Stimulated activated CD8-positive, alpha-beta memory T cell treated with anti-CD3 and anti-CD28 coated beads, Interleukin-4, amount 100 ng/mL, for 24 hours (primary cell): ENCODE measurements at places on chromosomes 3 and 15.

GRCh38 chr3:124812291-124813265 lies 74.6 kb downstream of the ITGB5 start:
- DNase-seq, result no peak

- no peak for DNase-seq
Measured at GRCh38 chr3:52436500-52437149, 8.3 kb downstream of the SEMA3G start.

- no peak for DNase-seq
Measured at GRCh38 chr3:9730657-9731205, 804 bp upstream of the BRPF1 start.

- DNase-seq, result no peak
Measured at GRCh38 chr3:12381199-12381598, 92.3 kb downstream of the PPARG start.

- DNase-seq, result peak; percentile 2
Measured at GRCh38 chr15:73052653-73053397, 562 bp downstream of the NEO1 start.

DNA sequence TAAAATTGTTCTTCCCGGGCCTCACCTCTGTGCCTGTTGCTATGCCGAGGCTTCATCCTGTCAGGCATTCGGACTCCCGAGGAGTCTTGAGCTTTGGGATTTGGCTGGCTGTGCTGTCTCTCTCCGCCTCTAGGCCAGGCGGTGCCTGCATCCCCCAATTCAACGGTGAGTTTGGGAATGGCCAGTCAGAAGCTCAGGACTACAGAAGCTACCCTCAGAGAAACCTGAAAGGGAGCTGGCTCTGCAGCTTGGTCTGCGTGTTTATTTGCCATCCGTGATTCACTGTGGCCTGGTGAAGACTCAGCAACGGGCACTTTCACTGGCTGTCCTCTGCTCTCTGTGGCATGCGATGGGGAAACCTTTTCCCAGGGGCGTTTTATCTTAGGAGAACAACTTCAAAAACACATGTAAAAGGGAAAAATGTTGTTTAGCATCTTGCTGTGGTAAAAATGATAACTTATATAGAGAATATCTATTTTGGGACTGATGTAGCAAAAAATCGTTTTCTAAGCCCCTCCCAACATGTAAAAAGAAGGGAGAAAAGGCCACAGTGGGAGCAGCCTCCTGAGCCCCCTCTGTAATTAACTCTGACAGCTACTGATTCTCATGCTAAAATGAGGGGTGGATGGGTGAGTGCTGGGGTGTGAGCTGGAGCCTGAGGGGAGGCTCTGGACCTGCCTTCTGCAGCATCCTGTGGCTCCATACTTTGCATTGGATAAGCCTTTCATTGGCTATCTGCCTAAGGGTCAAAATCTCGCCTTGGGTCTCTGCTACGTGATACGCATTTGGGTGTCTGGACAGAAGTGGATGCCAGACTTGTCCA lies 103.4 kb upstream of the KLHL25 start:
- DNase-seq, result no peak

GRCh38 chr15:72809329-72809728 lies 25.8 kb upstream of the ADPGK start:
- DNase-seq, result no peak

- no peak for DNase-seq
Measured at GRCh38 chr15:29451201-29451781, 181.7 kb upstream of the NSMCE3 start.

- no peak for DNase-seq
Measured at GRCh38 chr3:172608575-172608974, 85.3 kb upstream of the TNFSF10 start.

- peak; percentile 7 for DNase-seq
Measured at GRCh38 chr3:188439080-188439479, 285.1 kb downstream of the LPP start.

DNA sequence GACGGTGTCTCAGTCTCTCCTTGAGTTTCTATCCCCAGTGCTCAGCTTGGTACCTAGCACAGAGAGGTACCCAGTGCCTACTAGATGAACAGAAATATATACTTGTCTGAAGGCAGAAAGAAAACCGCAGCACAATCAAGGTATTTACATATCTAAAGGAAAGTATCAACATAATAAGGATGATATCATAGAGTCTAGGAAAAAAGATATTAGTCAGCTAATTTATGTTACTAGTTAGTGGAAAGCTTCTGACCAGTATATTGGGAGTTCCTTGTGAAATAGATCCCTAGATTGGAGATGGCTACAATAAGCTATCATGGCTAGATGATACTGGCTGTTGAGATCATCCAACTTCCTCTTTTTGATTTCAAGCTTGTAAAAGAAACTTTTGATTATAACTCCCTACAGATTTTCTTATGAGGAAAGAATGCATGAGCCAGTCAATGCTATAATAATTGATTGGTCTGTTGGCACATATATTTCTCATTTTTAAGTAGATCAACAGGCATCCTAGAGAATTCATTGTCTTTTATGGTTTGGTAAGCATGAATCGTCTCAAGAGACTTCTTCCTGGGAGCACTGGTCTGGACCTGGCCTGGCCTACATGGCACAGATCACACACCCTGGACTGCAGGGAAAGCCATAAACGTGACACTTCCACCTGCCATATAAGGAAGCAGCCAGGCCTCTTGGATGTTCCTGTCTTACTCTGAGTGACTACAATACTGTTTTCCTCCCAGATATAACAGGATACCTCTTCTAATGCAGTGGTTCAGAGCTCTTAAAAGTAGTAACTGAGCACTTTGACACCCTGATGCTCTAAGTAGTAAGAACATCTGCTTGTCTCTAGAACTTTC lies 60.7 kb downstream of the IMPG2 start:
- DNase-seq, result no peak
